M059J (cell line): ENCODE measurements at places on chromosomes 13 and 19.

- peak; percentile 61 for DNase-seq
Observed at GRCh38 chr19:46372901-46373490, 26.1 kb downstream of the PPP5C start.

- DNase-seq, result no peak
Observed at GRCh38 chr13:40464337-40465014, 202.0 kb downstream of the FOXO1 start.

GRCh38 chr19:53182202-53182601 is 11.0 kb downstream of the ZNF665 start:
- peak; percentile 89 for DNase-seq

GRCh38 chr19:5680437-5681368 is at the start of the genes HSD11B1L and MICOS13:
Gene HSD11B1L (plus strand): TSS chr19:5681027. CDS start chr19:5684833, 3,806 bp downstream.
Gene MICOS13 (minus strand): TSS chr19:5680516. CDS start chr19:5680486, 30 bp downstream.
- peak; percentile 99 for DNase-seq

GRCh38 chr13:75675421-75675820 is 39.3 kb downstream of the LMO7 start:
- DNase-seq, result no peak

DNA sequence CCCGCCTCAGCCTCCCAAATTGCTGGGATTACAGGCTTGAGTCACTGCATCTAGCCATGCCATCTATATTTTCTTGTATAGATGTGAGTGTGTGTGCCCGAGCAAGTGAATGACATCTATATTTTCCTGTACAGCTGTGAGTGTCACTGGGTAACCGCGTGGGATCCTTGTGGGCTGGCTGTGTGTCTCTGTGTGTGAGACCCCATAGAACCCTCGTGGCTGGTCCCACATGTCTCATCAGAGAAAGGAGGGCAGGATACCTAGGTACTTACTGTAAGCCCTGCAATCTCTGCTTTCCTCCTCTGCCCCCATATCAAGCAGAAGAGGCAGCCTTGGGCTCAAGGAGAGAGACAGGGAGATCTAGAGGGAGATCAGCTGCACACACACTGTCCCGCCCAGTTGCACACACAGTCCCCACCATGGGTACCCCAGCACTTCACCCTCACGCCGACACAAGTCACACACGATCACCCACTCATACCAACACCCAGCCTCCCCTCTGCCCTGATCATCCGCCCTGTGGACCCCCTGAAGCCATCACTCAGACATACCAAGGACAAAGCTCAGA is 655 bp downstream of the DENND1C start:
- no peak for DNase-seq

- no peak for DNase-seq
Observed at GRCh38 chr13:97266772-97267417, 44.8 kb downstream of the MBNL2 start.

- DNase-seq, result peak; percentile 42
Observed at GRCh38 chr19:3062165-3063105, at the start of gene TLE5. Gene TLE5 (minus strand): TSS chr19:3062495. CDS start chr19:3062200, 295 bp downstream.

DNA sequence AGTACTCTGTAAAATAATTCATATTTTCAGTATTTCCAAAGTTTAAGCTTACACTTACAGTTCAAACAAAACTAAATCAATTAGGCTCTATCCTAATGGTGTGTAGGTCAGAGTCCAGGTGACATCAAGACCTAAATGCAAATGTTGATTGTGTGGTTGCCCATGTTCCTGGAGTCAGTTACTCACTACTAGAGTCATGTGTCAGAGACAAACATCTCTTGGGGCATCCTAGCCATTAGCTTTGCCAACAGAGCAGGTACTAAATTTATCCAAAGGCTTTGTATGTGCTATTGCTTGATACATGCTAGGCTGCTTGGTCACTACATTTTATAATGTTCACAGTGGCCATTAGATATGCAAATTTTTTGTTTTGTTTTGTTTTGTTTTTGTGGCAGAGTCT is 11.7 kb downstream of the SPRY2 start:
- DNase-seq, result no peak

DNA sequence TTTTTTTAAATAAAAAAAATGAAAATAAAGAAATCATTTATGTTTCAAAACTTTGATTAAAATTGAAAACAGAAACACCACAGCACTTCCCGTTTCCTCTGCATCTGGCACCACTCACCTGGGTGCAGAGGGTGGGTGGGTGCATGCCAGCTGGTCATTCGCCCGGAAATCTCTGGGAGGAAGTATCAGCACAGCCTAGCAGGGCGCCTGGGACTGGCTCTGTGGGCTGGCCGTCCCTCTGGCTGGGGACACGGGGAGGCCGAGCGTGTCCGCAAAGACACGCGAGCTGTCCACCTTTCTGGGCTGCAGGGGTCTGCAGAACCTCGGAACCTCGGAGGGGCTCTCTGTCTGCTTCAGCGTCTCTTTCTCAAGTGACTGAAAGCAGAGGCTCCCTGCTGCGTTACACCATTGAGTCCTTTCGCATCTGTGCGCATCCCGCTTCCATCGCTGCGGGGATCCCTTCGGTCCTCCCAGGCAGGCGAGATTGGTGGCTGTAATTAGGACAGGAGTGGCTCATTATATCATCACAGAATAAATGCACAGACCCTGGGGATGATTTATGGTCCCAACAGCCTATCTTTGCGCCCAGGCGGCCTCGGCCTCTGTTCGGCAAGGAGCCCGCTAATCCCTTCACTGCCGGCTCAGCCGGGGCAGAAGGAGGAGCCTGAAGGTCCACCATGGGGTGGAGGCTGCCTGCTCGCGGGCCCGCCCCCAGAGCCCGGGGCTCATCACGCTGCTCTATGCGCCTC is 17.2 kb downstream of the CRTC1 start:
- peak; percentile 71 for DNase-seq

GRCh38 chr13:67515895-67516294 is 285.8 kb upstream of the PCDH9 start:
- DNase-seq, result peak; percentile 0

GRCh38 chr19:19471682-19472081 is 43.7 kb downstream of the TSSK6 start:
- DNase-seq, result no peak

- no peak for DNase-seq
Observed at GRCh38 chr19:33403973-33404304, 30.4 kb downstream of the CEBPG start.

- no peak for DNase-seq
Observed at GRCh38 chr19:19460761-19461265, 54.5 kb downstream of the TSSK6 start.

DNA sequence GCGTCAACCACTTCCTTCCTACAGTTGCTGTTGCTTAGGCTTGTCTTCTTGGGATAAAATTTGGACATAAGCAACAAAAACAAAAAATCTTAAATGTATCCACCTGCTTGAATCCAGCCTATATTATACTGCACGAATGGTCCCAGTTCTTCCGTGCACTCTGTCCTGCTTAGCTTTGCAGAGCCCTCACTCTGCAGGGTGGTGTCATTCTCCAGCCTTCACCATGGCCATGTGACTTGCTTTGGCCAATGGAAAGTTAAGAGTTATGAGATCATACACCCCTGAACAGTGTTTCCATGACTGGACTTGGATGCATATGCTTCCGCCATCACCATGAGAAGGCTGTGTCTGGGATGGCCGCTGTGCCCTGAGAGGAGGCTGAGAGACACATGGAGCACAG is 27.4 kb upstream of the SACS start:
- DNase-seq, result no peak
